Occipital lobe (tissue), 3 donors: ENCODE measurements at places on chromosomes 1 and 21.

- DNase-seq = peak; percentile 54
These were observed 8.6 kb downstream of the FNDC5 start for GRCh38 chr1:32861904-32862695.

DNA sequence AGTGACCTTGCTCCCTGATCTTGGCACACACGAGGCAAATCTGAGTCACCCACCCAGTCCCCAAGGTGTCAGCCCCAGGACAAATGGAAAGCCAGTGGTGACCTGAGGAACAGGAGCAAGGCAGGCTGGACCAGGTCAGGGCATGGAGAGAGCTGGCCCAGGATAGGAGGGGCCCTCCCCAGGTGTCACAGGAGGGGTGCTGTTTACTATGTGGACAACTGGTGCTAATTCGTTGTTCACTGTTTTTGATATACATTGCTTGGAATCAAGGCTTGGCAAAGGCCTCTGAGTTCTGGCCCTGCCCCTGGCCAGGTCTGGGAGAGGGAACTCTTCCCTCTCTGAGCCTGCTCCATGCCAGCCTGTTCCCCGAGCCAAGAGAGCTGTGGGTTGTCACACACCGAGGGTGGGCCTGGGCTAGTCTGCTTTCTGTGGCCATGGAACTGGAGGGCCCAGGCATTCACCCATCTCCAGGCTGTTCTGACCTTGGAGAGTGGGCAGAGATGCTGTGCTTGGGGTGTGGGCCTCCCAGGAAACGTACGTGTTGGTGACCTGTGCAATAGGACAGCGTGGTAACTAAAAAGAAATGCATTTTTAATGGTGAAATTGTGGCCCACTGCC, 41.8 kb downstream of the CRYAA start:
- no peak for DNase-seq

DNA sequence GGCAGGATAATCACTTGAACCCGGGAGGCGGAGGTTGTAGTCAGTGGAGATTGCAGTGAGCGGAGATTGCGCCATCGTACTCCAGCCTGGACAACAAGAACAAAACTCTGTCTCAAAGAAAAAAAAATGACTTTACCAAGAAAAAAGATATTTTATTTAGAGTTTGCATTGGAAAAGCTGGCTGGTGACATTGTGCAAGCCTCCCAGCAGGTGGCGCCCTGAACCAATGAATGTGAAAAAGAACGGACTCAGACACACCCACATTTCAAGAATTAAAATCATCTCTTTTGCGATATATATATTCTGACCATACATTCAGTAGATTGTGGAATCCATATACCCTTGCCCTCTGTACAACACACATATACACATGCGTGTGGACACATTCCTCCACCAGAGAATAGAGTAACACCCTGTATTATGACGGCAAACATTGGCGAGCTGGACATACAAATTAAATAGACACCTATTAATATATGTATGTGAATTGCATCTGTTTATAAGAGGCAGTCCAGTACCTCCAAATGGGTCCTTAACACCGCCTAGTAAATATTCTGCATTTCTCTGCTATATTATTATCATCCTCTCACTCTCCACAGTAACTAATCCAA, 39.0 kb upstream of the CADM3 start:
- peak; percentile 51 for DNase-seq

GRCh38 chr1:201013031-201013485, 10.5 kb downstream of the KIF21B start:
- no peak for DNase-seq

DNA sequence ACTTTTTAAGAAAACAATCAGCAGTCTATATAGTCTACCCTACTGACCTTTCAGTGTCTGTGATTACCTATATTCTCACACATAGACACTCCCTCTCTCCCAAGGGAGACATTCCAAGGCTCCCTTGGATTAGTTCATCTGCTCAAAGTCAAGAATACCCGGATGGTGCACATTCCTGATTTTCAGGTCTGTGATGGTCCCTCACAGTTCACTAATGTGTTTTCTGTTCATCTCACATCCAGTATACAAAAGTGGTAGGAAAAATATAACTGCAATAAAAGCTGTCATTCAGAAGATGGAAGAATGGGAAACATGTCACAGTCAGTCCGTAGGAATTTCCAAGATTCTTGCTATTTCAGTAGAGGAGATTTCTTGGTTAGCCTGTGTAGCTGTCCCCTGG, 224.1 kb upstream of the CACYBP start:
- no peak for DNase-seq

DNA sequence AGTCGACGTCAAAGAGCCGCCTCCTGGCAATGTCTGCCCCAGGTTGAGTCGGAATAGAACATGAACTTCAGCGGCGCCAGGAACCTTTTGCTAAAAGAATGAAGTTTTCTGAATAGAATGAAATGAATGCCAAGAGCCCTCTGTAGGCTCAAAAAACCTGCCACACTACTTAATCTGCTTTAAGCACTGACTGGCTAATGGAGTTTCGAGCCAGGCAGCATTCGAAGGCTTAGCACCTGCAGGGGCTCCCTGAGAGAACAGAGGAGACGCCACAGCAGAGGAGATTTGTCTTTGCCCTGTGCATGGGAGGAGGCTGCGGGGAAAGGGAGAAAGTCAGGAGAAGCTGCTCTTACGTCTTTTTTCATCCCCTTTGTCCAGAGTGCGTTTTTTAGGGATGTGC, 641.7 kb downstream of the AJAP1 start:
- no peak for DNase-seq

GRCh38 chr1:15454256-15454655, 2.3 kb upstream of the CELA2A start:
- DNase-seq = no peak

GRCh38 chr1:60990714-60991090, 91.7 kb upstream of the NFIA start:
- no peak for DNase-seq

- DNase-seq = no peak
These were observed 16.8 kb upstream of the POFUT2 start for GRCh38 chr21:45304476-45304830.

DNA sequence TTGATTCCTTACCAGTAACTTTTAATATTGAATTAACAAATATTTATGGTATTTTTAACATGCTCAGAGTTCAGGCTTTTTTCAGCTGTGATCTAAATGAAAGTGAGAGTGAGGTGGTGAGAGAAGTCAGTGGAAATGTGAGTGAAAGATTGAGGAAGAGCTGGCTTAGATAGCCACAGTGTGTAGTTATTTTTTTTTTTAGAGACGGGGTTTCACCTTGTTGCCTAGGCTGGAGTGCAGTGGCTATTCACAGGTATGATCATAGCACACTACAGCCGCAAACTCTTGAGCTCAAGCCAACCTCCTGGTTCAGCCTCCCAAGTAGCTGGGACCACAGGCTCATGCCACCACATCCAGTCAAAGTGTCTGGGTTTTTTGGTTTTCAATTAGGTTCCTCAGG, 10.9 kb downstream of the RNF11 start:
- DNase-seq = no peak

- no peak for DNase-seq
These were observed 13.7 kb downstream of the NCF2 start for GRCh38 chr1:183576537-183576936.

DNA sequence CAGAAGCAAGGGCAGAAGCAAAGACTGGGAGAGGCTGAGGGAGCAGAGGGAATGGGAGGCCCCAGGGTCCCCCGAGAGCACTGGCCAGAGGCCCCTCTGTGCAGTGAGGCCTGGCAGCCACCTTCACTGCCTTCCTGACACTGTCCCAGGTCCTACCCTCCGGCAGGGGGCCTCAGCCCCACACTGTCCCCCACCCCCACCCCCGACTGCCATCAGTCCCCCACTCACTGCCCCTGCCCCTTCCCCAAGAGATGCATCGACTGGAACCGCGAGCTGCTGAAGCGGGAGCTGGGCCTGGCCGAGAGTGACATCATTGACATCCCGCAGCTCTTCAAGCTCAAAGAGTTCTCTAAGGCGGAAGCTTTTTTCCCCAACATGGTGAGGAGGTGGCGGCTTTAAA, 13.0 kb upstream of the PADI6 start:
- no peak for DNase-seq

GRCh38 chr1:242043165-242043564, 44.3 kb upstream of the MAP1LC3C start:
- DNase-seq = no peak

DNA sequence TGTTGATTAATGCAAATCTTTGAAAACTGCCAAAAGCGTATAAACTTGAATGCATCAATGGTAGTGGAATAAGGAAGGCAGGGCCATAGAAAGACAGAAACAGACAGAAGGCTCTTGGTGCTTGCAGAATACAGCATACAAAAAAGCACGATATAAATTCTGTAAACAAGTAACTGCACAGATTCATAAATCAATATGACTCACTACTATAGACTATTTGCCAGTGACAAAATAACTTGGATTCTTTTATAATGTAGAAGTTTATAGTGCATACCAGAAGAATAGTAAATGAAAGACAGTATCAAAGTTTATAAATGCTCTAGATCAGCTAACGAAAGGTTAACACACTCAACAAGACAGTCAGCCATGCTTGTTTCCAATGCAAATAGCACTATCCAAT, 349.6 kb downstream of the PTBP2 start:
- no peak for DNase-seq

DNA sequence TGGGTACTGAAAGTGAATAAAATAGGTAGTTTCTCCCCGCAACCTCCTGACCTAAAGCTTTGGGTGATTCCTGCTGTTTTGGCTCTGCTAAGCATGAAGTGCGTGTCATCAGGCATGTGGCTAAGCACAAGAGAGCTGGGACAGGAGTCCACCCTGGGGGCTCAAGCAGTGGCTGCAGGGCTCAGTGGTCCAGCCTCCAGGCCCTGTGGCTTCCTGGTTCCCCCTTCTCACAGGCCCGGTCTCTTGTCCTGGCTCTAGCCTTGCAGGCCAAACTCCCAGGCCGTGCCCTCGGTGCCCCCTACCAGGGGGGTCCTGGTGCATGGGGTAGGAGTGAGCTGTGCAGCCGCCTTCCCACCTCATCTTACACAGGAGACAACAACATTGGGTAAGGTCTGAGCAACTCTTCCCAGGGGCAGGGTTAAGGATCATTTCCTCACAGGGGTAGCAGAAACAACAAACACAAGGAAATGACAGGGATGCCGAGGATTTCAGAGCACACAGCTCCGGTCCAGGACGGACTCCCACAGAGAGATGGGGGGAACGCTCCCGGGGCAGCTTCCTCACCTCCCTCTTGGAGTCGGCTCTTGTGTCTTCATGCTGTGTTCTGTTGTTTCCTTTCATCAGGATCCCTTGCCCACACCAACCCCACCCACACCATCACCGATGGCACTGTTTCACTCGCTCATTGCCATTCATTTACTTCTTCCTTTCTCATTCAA, 19.8 kb upstream of the SLC2A1 start:
- no peak for DNase-seq

DNA sequence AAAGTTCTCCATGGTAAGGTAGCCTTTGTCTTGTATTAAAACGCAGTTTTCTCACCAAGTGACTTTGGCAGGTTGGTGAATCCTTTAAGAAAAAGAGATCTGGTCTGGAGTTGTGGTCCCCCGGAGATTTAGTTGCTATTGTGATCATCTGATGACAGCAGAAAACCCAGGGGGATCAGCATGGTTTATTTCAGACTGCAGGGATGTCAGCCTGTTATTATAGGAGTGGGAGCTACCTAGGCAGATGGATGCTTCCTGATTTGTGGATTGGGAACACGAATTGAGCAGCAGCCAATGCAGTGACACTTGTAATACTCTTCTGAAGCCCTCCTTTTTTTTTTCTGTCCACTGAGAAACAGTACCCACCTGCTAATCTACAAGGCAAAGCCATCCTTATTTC, 150.2 kb downstream of the ST6GALNAC3 start:
- no peak for DNase-seq

- DNase-seq = no peak
These were observed 41.8 kb upstream of the ACTRT2 start for GRCh38 chr1:2979191-2980072.

DNA sequence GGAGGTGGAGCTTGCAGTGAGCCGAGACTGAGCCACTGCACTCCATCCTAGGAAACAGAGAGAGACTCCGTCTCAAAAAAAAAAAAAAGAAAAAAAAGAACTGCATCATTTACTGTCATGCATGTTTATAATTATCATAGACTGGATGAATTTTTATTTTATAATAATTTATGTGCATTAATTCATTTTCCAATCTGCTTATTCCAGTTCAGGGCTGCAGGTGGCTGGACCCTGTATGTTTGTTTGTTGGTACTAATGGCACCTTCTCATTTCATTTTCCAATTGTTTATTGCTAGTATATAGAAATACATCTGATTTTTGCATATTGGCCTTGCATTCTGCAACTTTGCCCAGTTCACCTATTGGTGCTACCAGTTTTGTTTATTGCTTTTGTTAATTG, 19.0 kb upstream of the SOX13 start:
- no peak for DNase-seq

GRCh38 chr1:161020509-161021164, at the start of gene F11R:
Gene F11R, minus strand, starts transcription at chr1:161021152. Its CDS starts 79 bp downstream, at chr1:161021073.
- DNase-seq = no peak

GRCh38 chr1:229328598-229329362, 14.1 kb downstream of the CCSAP start:
- DNase-seq = no peak

- no peak for DNase-seq
These were observed 195.8 kb downstream of the MATN1 start for GRCh38 chr1:30527511-30528140.

DNA sequence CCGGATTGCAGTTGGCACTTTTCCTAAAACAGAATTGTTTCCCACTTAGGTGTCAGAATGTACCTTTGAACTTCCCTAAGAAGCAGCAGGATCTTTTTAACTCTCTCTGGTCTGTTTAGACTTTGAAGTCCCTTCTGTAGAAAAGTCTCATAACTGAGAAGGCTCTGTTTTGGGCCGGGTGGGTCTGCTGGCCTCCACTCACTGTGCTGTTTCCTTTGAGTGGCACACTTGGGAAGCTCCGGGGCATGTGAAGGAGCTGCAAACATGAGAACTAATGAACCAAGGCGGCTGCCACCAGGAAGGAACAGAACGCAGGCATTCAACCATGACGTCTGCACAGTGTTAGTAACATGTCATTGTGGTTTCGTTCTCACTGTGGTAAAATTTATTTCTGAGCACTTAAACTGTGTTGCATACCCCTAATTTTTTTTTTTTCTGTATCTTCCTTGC, 19.5 kb upstream of the NCMAP start:
- DNase-seq = no peak

GRCh38 chr1:110430366-110430765, 20.6 kb upstream of the PROK1 start:
- no peak for DNase-seq

DNA sequence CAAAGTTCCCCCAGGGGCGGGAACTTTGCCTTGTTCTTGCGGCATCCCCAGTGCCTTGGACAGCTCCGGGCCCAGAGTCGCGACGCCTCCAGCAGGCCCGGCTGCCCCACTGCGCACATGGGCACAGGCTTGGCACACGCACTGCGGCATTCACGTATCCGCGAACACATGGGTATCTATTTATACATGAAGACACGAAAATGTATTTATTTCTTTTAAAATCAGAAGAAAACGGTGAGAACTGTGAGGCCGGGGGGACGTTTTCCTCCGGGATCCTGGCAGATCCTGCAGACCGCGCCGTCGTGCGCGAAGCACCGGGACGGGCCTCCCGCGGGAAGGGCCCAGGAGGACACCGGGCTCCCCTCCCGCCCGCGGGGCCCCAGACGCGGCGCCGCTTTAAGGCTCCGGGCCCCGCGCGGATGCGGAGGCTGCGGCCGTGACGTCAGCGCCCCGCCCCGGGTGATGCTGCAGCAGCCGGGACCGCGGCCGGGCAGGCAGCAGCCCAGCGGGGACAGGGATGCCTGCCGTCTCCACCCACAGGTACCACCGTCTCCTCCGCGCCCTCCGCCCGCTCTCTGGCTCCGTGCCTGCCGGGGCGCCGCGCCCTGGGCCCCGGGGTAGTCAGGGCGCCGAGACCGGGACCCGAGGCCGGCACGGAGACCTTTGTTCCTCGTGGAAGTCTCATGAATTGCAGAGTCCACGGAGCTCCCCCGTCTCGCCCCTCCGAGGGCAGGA, at the start of gene SLC45A1:
TSS of gene SLC45A1 (plus strand) at position 468 of the 735 bp plus-strand sequence. CDS start 6,216 bp downstream, outside the sequence.
- peak; percentile 69 for DNase-seq

- DNase-seq = no peak
These were observed 137.9 kb downstream of the DAB1 start for GRCh38 chr1:57285992-57286391.
